Nephron progenitor cell (in vitro differentiated cells): ENCODE measurements at places on chromosomes 4 and X.

GRCh38 chr4:128775916-128776315 is 33.6 kb upstream of the JADE1 start:
- H3K36me3 ChIP-seq, result no peaks in the 10 kb centered on the region
- no peak for DNase-seq
- H3K4me3 ChIP-seq, result no peak overlapping the region
- no peak overlapping the region for H3K27ac ChIP-seq
- peaks cover 14% of the 10 kb centered on the region for H3K4me1 ChIP-seq

GRCh38 chr4:48698029-48698971 is 81.8 kb downstream of the FRYL start:
- H3K27me3 ChIP-seq, result no peaks in the 10 kb centered on the region
- H3K4me3 ChIP-seq, result no peak overlapping the region
- no peak for DNase-seq
- peaks cover 24% of the 10 kb centered on the region for H3K4me1 ChIP-seq

DNA sequence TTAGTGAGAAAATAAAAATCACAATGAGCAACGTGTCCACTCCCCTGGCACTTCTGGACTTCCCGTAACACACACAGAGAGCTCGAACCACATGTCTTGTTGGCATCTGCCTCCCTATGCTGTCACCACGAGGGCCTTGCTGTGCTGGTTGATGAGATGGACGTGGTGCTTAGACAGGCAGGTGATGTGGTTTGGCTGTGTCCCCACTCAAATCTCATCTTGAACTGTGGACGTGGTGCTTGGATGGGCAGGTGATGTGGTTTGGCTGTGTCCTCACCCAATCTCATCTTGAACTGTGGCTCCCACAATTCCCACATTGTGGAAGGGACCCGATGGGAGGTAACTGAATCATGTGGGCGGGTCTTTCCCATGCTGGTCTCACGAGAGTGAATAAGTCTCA is 40.0 kb downstream of the FGFRL1 start:
- peaks cover 95% of the 10 kb centered on the region for H3K27me3 ChIP-seq
- peaks cover 18% of the 10 kb centered on the region for H3K4me1 ChIP-seq
- DNase-seq, result no peak
- no peaks in the 10 kb centered on the region for H3K36me3 ChIP-seq

DNA sequence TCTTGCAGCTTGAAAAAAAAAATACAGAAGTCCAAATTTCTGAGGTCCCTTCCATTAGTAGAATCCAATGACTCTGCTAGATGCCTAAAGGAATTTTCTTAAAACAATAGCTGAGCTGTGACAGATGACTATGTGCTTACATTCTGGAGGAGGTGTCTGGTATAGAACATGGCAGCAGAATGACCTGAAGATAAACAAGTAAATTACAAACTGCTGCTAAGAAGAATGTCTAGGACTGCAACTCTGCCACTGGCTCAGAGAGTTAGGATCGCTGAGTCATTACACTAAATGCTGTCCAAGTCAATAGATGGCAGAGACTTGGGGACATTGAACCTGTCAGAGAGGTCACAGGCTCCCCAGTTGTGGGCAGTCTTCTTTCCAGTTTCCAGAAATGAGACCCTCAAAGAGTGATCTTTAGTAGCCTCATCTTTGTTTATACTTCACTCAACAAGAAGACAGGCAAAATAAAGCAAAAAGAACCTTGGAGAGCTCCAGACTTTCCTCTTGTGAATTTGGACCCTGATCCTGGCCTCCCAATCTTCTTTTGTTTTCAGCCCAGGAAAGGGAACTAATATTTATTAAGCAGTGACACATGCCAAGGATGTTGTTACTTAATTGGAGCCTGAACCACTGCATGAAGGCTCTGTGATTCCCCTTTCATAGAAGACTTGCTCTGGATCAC is 56.4 kb upstream of the SCML1 start:
- peaks cover 6% of the 10 kb centered on the region for H3K27me3 ChIP-seq
- DNase-seq, result no peak

- H3K27me3 ChIP-seq, result peaks cover 39% of the 10 kb centered on the region
- H3K27ac ChIP-seq, result peak within 1 kb of the TSS; percentile 66
- H3K4me1 ChIP-seq, result peaks cover 21% of the 10 kb centered on the region
- no peaks in the 10 kb centered on the region for H3K36me3 ChIP-seq
- peak; percentile 77 for DNase-seq
Observed at GRCh38 chr4:113979148-113979904, at the start of gene ARSJ. Gene ARSJ, minus strand, starts transcription at chr4:113979647. Its CDS starts 813 bp downstream, at chr4:113978834.

DNA sequence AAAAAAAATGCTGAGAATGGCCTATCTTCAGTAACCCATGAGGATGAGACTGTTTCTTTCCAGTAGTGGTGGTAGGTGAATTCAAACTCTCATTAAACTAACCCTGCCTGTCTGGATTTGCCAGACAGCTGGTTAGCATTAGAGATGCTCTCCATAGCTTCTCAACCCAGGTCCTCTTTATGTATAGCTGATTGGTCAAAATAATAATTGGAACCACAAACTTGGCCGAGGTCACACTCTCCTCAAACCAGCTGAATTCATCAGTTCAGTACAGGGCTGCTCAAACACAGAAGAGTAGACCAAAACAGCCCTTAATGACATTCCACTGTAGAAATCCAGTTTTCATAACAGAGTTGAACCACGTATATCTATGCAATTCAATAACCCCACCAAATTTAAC is 85.3 kb downstream of the HCCS start:
- H3K4me3 ChIP-seq, result no peak overlapping the region
- no peaks in the 10 kb centered on the region for H3K27me3 ChIP-seq
- H3K4me1 ChIP-seq, result no peaks in the 10 kb centered on the region
